ENCODE measurements at places on chromosomes 7 and 10.

- DNase-seq, result no peak
Measured at GRCh38 chr10:72390764-72391163, 36.0 kb upstream of the DNAJB12 start.

DNA sequence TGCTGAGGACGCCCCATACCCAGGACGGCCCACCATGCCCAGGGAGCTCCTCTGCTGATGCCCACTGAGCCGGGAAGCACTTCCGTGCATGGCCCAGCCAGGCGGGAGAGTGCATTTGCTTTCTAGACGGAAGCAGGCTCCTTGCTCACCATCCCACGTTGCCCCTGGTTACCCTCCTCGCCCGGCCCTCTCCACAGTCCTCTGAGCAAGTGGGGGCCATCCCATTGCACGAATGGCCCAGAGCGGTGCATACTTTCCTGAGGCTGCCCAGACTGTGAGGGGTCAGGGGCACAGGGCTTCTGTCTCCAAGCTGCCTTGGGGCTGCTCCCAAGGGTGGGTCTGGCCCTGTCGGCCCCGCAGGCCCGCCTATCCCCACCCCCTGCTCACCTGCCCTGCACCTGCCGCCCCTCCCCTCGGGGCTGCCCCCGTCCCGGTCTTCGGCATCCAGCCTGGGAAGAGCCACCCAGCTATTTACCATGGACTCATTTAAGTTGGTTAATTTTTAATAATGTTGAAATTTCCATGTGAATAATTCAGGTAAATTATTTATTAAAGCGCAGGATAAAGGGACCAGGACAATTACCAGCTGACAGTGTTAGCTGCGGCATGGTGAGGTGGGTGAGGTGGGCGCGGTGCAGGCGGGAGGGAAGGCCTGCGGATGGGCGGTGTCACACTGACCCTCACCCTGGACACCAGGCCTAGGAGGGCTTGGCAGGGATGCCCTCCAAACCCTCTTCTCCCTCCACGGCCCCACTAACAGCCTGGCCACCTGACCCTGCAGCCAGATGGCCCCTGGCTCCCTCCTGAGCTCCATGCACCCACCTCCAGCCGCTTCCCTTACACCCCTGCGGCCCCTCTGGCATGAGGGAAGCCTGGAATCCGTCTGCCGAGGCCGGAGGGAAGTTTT lies 104.4 kb downstream of the MICALL2 start:
- no peak for DNase-seq

GRCh38 chr10:94092848-94093247 lies 99.1 kb downstream of the PLCE1 start:
- no peak for DNase-seq

GRCh38 chr10:48215486-48216203 lies 58.9 kb downstream of the FRMPD2 start:
- no peak for DNase-seq

DNA sequence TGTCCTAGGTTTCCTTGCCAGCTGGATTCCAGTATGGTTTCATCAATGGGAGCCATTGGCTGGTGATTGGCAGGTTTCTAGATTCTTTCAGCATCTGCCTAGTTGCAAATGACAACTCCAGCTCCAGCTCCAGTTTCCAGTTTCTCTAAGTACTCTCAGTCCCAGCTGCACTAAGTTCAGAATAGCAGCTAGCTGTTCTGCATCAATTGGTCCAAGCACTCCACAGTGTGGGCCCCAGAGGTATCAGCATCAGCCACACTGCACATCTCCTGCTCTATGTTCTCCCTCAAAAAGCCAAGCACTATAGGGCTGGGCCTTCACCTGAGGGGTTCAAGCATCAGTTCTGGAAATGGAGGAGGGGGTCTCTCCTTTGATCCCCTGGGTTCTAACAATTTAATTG lies 143.4 kb downstream of the VPS50 start:
- DNase-seq, result no peak

DNA sequence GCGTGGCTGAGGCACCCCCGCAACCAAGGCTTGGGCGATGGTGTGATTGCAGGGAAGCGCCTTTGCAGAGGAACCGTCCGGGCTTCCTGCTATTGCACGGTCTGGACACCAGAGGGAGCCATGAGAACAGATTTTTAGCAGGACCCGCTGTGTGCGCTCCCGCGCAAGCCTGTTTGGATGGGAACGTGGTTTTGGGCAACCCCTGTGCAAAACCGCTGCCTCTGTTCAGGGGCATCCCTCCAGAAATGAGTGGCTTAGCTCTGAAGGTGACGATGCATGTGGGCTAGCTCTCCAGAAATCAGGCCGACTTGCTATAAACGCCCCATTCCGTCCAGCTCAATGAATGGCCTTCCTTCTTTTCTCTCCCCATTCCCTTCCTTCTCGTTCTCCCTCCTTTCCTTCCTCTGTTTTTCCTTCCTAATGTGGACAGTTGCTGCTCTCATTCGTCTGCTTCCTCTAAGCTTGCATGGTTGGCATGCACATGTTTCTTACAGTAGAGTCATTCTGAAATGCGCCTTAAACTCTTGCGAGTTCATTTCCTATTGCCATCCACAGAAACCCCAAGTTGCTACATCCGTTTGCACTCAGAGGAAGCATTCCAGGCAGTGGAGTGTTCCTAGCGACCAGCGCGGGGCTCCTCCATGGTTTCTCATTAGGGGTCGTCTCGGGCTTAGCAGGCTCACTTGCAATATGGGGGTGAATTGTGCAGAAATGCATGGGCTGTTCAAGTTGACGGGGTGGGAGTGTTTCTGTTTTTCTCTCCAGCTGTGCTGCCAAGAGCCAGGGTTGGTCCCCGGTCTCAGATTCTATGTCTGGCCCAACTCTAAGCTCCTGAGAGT lies 302.5 kb upstream of the GALNT17 start:
- peak; percentile 51 for DNase-seq

GRCh38 chr10:58311026-58311425 lies 23.8 kb upstream of the UBE2D1 start:
- no peak for DNase-seq

GRCh38 chr7:18700147-18700546 lies 204.6 kb downstream of the HDAC9 start:
- no peak for DNase-seq

GRCh38 chr7:30930621-30931020 lies 19.0 kb downstream of the AQP1 start:
- no peak for DNase-seq

DNA sequence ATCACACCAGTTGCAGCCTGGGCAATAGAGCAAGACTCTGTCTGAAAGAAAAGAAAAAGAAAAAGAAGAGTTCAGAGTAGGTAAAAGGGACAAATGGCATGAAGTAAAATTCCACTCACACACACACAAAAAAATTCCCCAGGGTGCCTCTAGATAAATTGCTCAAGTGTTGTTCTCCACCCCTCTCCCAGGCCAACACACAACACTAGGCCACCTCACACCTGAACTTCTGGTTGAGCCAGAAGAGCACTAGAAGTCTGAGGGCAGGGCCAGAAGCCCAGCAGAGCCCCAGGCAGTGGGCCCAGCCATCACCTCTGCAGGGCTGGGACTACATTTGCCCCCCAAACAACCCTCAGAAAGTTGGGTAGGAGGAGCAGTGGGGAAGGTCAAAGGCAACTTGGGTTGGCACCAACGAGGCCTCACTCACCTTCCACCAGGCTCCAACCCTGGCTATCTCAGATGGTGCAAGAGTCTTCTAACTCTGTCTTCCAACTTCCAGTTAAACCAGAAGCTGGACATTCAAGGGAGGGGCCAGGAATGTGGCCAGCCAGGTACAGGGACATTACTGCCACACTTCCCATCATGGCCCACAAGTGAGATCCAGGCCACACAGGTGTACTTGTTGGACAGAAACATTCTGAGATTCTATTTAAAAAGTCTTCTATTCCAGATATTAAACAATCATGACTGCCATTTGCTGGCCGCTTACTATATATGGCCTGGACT lies 25.6 kb upstream of the DLX6 start:
- no peak for DNase-seq

- DNase-seq, result no peak
Measured at GRCh38 chr10:117458571-117458970, 83.3 kb upstream of the PDZD8 start.

DNA sequence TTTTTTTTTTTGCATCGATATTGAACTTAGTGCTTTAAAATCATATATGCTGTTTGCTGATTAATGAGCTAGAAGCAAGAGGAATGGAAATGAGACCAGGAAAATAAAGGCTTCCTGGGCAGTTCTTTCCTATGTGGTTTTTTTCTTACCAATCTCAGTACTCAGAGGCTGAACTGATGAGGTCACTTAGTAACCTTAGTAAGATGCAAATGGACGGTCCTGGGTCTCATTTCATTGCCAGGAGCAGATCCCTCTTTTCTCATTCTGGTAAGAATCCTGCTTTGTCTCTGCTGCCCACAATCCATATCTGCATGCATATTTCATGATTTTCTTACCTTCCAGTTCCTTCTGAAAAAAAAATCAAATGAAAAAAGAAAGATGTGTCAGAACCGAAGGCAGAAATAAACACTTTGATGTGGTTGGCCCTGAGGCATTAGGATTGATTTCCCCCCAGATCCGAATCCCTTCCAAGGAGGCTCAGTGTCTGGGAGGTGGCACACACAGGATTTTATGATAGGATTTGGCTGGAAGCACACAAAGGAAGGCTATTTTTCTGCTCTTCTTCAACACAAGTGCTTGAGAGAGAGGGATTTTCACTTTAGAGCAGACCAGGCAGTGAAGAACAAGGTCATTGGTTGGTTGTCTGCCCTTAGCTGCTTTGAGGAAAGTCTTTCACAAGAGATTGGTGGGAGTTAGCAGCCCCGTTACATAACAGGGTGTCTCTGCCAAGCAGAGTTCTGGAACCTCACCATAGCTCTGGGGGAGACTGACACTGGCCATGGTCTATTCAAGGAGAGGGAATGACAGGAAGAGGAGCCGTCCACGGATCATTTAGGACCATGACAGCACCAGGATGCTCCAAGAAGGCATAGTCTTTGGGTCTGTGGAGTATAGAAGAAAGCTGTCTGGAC lies 150.0 kb downstream of the CAMK1D start:
- DNase-seq, result no peak

DNA sequence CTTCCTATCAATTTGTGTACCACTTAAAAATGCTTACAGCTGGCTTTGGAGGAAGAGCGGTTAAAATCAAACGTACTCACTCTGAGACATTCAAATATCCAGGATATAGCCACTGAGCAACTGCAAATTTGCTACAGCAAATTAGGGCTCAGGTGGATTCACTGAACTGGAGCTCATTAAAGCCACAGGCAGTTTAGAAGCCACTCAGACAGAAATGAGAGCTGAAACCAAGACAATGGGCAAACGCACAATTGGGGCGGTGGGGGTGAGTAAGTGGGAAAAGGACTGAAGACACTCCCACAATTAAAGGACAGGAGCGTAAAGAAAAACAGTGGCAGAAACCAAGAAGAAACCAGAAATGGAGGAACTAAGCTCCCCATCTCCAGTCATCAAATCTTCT lies 20.5 kb downstream of the MPP7 start:
- DNase-seq, result no peak

- no peak for DNase-seq
Measured at GRCh38 chr7:44313621-44314031, 11.8 kb downstream of the CAMK2B start.

DNA sequence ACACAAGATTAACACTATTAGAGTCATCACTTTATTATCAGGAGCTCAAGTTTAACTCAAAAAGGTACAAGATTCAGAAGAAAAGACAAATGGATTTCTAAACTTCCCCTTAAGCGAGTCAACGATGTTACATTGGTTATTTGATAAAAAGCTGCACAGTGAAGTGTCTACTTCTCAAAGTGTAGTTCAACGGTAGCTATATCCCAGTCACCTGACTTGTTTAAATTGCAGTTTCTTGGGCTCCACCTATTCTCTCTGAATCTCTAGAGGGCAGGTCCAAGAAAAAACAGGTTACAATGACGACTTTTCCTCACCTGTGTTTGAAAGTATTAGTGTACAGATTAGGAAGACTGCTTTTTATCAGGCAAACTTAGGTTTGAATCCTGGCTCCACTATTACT lies 16.6 kb downstream of the MINDY3 start:
- DNase-seq, result no peak

DNA sequence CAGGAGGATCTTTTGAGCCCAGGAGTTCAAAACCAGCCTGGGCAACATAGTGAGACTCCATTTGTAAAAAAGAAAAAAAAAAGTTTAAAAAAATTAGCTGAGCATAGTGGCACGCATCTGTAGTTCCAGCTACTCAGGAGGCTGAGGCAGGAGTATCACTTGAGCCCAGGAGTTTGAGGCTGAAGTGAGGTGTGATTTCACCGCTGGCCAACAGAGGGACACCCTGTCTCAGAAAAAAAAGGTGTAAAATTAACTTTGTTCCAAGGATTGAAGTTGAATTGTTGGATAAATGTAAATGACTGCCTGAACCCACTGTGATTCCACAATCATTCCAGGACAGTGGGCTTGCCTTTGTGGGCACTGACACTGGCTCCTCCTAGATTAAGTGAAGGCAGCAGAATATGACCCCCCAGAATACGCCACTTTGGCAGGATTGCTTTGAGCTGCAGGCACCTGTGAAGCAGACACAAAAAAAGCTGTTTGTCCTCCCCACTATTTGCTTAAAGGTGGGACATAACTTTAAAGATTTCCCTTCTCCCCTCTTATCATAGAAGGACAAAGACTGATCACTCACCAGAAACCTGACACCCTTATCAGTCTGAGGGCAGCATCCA lies 57.2 kb upstream of the FOXI2 start:
- no peak for DNase-seq

DNA sequence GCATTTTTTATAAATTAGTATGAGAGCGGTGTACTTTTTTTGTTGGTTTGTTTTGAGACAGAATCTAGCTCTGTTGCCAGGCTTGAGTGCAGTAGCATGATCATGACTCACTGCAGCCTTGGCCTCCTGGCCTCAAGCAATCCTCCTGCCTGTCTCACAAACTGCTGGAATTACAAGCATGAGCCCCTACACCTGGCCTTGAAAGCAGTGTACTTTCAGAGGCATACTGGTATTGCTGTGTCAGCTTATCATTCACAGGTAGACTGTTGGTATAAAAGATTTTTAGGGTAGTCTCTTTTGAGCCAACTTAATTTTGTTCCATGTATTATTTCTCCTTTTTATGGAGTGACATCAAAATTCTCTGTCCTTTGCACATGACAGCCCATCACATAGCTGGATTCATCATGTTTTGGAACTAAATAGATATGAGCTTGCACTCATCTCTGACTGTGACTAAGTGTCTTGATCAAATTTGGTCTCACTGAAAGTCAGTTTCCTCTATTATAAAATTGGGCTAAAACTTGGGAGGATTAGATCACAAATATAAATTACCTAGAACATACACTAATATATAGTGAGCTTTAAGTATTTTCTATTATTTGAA lies 12.4 kb downstream of the GNAT3 start:
- DNase-seq, result no peak

- DNase-seq, result no peak
Measured at GRCh38 chr10:95814011-95814727, 58.2 kb downstream of the ENTPD1 start.
